Sciatic nerve (tissue), 2 donors: ENCODE measurements at places on chromosomes 11 and 22. TPM values are rescaled to one million over a fixed set of nuclear protein-coding genes. Genes with fewer than 3 reads are reported as not detected.

Gene OR8G1
- not detected for total RNA-seq

Gene PLEKHA7
- total RNA-seq: 96.6 TPM

GRCh38 chr11:15883455-15883920, 472.9 kb downstream of the SOX6 start:
- no peak for DNase-seq

- no peak for DNase-seq
Measured at GRCh38 chr22:29872144-29872893, 10.7 kb upstream of the MTMR3 start.

GRCh38 chr11:112874980-112875379, 86.2 kb upstream of the NCAM1 start:
- no peak for DNase-seq
